ENCODE measurements at places on chromosomes 6 and 20.

- no peak for DNase-seq
These were observed at the start of gene ECT2L for GRCh38 chr6:138795809-138796603. ECT2L (plus strand) TSS chr6:138796087; CDS start chr6:138813275, 17,188 bp downstream.

GRCh38 chr6:142954844-142955243, 9.9 kb upstream of the HIVEP2 start:
- no peak for DNase-seq

DNA sequence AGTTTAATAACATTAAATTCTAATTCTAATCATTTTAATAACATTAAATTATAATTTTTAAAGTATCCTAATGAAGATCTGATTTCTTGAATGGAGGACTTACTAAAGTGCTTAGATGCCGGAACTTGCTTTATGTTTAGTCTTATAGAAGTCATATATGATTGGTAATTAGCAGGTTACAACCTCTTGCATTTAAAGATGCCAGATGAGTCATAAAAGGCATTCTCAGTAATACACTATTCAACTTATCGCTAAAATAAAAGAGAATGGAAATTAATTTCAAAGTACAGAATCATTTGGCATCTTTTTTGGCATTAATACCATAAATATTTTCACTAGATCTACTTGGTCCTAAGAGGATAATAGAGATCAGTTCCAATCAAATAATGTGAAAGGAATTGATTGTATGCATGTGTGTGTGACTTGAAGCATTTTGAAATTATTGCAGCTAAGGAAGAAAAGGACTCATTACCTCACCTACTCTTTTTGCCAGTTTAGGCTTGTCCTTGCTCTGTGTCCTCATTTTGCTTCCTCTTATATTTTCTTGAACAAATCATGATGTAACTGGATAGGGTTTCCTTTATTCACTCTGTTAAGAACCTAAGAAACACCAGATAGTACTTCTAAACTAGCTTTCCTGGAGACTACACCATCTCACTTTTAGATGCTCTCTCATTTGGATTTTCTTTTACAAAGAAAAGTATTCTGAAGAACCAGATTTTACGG, 2.7 kb downstream of the COL21A1 start:
- DNase-seq: no peak

- DNase-seq: no peak
These were observed 109.4 kb upstream of the NEDD9 start for GRCh38 chr6:11341867-11342266.

- no peak for DNase-seq
These were observed 158.3 kb downstream of the OPRM1 start for GRCh38 chr6:154197196-154197860.

DNA sequence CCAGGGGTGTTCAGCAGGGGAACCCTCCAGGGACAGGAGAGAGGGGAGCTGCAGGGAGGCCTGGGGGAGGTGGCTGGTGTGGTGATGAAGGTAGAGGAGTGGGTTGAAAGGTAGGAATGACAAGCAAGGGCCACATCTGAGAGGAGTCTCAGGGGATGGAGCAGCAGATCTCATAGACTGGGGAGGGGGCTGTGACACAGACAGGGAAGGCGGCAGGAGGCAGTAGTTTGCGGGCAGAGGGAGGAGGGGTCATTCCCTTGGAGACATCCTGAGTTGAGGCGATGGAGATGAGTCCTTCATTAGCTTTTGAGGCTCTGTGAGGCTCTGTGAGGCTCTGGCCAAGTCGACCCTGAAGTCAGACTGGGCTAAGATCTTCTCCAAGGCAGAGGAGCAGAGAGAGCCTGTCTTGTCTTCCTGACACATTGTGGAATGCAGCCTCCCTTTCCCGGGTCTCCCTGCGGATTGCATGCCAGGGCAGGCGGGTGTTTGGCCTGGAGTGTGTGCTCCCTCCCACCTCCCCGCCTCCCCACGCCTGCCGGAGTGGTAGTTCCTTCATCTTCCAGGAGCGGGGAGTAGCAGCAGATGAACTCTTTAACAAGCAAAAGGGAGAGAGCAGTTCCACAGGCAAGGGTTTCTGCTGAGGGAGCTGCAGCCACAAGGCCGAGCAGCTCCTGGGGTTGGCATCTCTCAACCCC, 34.3 kb upstream of the MLN start:
- no peak for DNase-seq

DNA sequence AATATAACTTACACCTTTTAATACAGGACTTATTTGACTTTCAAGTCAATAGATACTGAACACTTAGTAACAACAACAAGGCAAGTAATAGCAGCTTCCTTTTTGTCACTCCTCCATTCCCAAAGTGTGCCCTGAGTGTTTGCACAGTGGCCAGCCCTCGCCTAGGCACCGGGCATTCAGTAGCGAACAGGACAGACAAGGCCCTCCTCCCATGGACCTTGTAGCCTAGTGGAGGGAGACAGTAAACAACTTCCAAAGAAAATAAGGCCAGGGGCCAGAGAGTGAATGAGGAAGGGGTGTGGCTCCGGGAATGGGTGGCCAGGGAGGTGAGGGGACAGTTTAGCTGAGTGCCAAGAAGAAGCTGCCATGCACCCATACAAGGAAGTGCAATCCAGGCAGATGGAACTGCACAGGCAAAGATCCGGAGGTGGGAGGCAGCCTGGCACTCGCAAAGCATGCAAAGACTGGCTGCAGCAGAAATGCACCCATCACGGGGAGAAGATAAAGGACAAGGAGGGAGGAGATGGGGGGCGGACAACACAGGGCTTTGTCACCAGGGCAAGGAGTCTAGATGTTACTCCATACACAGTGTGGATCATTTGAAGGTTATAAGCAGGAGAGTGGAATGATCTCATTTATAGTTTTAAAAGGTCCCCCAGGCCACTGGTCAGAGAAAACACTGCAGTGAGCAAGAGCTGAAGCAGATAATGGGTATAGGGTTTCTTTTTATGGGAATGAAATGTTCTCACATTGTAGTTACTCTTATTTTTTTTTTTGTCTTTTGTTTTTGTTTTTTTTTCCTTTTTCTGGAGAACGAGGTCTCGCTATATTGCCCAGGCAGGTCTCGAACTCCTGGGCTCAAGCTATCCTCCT, 32.2 kb downstream of the ATP9A start:
- no peak for DNase-seq

- DNase-seq: no peak
These were observed 32.5 kb downstream of the SUN5 start for GRCh38 chr20:32971703-32972161.

DNA sequence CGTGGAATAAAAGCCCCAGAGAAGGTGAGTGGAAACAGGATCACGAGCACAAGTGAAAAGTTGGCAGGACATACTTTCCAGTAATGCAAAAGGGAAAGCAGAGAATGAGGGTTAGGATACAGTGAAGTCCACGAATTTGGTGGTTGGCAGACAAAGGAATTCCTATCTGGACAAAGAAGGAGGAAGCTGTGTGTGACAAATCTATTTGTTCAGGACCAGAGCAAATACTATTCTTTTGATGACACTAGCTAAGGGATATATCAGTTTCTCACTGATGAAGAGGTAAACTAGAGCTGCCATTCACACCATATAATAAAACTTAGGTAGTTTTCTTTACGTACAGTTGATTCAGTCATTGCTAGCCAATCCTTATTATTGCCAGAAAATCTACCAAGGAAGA, 156.8 kb upstream of the GRIK2 start:
- DNase-seq: no peak

DNA sequence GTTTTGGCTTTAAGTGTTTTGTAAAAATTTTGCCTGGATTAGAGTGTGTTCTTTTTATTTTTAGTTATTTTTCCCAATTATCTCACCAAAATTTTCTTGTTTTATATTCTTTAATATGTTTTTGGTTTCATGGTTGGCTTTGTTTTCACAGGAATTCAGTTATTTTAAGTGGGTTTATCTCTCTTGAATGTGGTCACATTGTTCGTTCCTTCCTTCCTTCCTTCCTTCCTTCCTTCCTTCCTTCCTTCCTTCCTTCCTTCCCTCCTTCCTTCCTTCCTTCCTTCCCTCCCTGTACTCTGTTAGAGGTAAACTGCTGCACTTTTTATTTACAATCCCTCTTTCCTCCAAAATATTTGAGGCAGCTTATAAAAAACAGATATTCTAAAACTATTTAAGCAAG, 672.9 kb upstream of the CITED2 start:
- no peak for DNase-seq

GRCh38 chr6:129605967-129606366, 104.0 kb downstream of the ARHGAP18 start:
- no peak for DNase-seq

DNA sequence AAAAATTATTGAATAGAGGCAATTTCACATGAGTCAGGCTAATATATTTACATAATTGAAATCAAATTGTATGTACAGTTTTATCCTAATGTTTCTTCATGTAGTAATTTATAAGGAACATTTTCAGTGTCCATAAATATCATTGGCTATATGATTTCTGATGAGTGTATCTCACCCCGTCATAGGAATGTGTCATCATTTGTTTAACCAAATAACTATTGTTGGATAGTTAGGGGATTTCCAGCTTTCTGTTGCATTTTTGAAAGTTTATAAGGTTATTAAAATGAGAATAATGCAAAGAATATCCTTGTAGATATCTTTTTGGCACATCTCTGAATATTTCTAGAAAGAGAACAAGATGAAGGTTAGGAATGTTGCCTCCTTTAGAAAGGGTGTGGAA, 39.0 kb downstream of the SYTL3 start:
- DNase-seq: no peak

DNA sequence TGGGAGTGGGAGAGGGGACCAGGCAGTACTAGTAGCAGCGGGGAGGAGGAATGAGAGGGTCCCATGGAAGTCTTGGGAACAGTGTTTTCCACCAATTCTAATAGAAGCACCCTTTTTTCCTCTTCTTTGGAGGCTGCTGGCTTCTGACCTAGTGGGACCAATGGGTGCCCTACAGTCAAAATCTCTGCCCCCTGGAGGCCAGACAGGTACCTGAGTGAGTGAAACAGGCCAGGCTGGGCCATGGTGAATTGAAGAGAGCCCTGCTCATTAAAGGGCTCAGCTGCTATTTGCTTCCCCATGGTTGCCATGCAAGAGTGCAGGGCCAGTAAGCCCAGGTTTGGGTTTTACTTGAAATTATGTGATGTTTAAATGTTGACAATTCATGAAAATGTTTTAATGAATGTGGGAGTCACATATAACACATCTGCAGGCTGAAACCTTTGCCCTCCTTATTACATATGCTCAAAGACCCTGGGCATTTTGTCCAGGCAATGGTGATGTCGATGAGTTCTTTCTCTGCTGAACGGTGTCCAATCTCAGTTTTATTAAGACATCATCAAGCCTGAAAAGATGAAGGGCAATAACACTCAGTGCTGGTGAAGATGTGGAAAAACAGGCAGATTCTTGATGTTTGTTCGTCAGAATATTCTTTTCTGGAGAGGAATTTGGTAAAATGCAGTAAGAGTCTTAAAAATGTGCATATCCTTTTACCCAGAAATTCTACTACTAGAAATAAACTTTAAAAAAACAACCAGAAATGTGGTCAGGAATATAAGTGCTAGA, 42.3 kb upstream of the OCSTAMP start:
- no peak for DNase-seq

GRCh38 chr6:56902641-56903464, 52.1 kb upstream of the BEND6 start:
- no peak for DNase-seq

DNA sequence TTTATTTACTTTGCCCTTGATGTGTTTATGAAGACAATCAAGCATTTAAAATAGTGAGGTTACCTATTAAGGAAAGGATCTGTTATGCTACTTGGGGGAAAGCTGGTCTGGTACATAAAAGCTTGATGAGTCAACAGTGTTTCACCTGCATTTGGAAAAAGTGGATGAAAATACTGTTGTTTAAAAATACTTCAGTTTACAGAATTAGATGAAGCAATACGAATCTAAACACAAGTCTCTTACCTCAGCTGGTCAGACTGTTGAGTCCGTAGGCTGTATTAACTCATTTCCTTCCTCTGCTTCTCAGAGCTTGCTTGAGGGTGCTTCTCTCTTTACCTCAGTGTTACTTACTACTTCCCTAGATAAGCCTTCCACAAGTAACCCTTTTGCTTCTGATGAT, 36.1 kb downstream of the NKX2-4 start:
- DNase-seq: no peak

DNA sequence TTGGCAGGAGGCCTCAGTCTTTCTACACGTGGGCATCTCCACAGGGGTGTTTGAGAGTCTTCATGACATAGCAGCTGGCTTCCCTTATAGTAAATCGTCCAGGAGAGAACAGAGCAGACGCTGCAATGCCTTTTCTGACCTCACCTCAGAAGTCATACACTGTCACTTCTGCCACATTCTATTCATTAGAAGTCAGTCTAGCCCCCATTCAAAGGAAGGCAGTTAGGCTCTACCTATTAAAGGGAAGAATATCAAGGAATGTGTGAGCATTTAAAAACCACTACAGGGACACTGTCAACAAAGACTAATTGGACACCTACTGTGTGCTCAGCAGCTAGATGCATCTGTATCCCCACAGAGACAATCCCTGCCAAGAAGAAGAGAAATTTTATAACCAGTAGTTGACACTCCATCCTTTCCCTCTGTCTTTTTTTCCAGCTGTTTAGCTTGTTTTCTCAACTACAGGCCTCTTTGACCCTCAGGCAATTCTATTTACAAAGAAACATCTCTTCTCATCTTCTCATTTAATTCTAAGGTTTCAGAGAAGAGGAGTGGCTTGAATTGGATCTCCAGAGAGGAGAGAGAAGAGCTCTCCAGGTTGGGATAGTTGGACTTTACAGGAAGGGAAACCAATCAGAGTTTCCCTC, 18.6 kb downstream of the ARMC12 start:
- DNase-seq: no peak

DNA sequence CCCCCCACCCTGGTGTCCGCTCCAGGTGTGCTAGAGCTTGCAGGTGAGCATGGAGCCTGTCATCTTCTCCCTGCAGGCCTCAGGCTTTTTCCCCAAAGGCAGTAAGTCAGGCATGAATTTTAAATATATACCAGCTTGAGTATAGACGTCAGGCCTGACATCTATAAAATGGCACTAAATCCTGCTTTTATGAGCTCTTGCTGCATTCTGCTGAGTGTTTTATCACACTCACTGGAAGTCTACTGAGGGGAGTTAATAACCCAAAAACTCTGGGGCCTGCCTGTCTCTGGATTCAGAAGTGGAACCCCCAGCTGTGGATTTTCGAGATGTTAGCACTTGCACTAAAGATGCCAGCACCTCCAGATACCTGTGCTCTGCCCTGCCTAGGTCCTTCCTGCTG, 133.4 kb upstream of the TOP1 start:
- DNase-seq: no peak

DNA sequence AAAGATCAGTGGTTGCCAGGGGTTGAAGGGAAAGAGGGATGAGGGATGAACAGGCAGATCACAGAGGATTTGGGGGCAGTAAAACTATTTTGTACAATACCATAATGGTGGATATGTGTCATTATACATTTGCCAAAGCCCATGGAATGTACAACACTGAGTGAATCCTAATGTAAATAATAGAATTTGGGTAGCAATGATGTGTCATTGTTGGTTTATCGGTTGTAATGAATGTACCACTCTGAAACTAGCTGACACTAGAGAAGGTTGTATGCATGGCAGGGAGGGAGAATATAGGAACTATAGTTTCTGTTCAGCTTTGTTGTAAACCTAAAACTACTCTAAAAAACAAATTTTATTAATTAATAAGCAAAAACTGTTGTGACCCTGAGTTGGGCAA, 17.8 kb upstream of the ASF1A start:
- no peak for DNase-seq
